ENCODE measurements at places on chromosomes 2 and 18. TPM values are rescaled to one million over a fixed set of nuclear protein-coding genes. Genes with fewer than 3 reads are reported as not detected.

DNA sequence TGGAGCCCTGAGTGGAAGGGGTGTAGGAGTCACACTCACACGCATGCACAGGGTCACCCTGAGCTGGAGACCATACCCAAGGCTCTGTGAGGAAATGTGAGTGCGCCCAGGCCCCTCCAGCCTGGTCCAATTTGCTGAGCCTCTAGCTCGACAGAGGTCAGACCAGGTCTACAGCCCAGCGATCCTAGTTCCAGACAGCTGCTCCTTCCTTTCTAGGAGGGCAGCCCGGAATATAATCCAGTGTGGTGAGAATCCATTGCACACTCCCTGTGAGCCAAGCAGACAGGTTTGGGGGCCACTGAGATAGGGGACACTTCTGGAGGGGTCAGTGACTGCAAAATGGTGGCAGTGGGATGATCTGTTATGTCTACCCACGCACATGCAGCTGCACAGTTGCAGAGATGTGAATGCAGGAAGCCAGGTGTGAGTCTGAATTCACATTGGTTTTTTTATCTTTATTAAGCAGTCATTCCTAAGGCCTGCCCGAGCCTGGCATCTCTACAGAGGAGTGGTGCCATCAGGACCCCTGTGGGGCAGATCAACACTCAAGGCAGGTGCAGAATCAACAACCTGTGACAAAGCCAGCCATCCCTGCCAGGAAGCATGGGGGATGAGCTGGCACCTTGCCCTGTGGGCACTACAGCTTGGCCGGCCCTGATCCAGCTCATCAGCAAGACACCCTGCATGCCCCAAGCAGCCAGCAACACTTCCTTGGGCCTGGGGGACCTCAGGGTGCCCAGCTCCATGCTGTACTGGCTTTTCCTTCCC, at the start of gene GPR148:
GPR148 (plus strand) TSS at position 522 of the 768 bp plus-strand sequence; CDS start at position 604, 82 bp downstream.
- DNase-seq: no peak

The TEKT4 gene
- not detected for total RNA-seq

The TM4SF20 gene
- not detected for total RNA-seq

The TEX44 gene
- not detected for total RNA-seq

The DPP10 gene
- not detected for total RNA-seq

All from A673 (cell line).